ENCODE measurements at places on chromosomes 7 and 10.

- no peak for DNase-seq
Observed at GRCh38 chr7:92639966-92640365, 49.8 kb upstream of the FAM133B start.

DNA sequence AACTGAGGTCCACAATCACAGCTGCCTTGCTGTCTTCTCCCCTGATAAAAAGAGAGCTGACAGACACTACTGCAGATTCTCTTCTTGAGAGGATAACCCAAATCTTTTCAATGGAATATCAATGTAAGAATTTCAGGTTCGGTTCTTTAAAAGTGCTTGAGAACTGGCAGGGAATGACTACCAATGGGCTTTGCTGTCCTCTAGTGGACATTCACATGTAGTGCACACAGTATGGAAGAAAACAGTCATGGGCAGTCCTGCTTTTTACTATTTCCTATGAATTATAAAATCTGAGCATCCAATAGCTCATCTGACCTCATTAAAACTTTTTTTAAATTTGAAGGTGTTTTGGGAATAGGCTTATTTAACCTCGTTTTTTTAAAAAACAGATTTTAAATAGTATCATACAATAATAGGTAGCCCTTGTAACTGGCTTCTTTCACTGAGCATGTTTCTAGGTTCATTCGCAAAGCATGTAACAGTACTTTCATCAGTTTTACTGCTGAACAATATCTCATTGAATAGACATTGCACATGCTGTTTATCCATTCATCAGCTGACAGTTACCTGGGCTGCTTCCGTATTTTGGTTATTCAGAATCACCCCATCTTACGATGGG lies 18.3 kb downstream of the FZD9 start:
- no peak for DNase-seq

DNA sequence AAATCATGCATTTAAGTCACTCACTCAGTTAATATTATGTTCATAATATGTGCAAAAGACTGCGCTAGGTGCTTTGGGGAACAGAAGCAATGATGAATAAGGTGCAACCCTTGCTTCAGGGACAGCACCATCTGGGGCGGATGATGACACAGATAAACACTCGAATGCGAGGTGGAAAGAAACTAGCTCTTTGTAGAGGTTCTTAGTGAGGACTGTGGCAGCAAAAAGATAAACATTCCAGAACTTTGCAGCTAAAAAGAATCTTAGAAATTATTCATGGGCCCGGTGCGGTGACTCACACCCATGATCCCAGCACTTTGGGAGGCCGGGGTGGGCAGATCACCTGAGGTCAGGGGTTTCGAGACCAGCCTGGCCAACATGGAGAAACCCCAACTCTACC lies 29.8 kb upstream of the CHST15 start:
- DNase-seq = no peak

GRCh38 chr7:131897016-131897789 lies 340.8 kb upstream of the PODXL start:
- no peak for DNase-seq

GRCh38 chr10:62092301-62093030 lies 176.2 kb downstream of the RTKN2 start:
- no peak for DNase-seq

DNA sequence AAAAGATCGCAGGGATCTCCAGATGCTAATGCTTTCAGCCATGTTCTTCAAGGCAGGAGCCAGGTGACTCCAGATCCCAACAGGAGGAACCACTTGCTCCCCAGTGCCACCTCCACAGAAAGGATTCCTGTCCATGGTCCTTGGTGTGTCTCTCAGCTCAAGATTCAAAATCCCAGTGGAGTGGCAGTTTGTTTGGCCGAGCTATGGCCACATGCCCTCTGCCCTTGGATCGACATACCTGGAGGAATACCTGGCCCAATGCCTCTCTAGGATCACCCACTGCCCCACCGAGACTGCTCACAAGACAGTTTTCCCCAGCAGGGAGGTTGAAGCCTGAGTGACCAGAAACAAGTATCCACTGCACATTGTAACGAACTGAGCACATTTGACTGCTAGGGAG lies 3.9 kb upstream of the GPRIN2 start:
- peak; percentile 0 for DNase-seq

DNA sequence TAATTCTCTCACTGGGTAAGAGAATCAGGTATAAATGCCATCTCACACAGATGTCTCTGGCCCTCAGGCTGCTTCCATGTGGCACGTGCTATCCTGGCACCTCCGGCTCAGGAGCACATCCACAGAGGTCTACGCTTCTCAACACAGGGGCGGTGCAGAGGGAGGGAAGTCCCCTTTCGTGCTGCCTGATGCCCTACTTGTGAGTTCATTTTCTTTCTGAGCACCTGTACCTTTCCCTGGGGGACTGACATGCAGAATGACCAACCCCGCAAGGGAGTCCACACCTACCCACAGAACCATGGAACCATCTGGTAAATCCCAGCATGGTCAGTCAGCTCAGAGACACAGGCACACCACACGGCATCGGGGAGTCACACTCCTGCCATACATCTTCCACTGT lies 99.0 kb upstream of the SAMD8 start:
- DNase-seq = no peak

GRCh38 chr7:106177738-106178592 lies 65.9 kb upstream of the SYPL1 start:
- DNase-seq = no peak

Measured in T-cell (primary cell).